Osteocyte (in vitro differentiated cells): ENCODE measurements at places on chromosomes 12 and 14. TPM values are rescaled to one million over a fixed set of nuclear protein-coding genes. Genes with fewer than 3 reads are reported as not detected.

- no peak for DNase-seq
Observed at GRCh38 chr14:69010648-69011047, 31.5 kb upstream of the ACTN1 start.

DNA sequence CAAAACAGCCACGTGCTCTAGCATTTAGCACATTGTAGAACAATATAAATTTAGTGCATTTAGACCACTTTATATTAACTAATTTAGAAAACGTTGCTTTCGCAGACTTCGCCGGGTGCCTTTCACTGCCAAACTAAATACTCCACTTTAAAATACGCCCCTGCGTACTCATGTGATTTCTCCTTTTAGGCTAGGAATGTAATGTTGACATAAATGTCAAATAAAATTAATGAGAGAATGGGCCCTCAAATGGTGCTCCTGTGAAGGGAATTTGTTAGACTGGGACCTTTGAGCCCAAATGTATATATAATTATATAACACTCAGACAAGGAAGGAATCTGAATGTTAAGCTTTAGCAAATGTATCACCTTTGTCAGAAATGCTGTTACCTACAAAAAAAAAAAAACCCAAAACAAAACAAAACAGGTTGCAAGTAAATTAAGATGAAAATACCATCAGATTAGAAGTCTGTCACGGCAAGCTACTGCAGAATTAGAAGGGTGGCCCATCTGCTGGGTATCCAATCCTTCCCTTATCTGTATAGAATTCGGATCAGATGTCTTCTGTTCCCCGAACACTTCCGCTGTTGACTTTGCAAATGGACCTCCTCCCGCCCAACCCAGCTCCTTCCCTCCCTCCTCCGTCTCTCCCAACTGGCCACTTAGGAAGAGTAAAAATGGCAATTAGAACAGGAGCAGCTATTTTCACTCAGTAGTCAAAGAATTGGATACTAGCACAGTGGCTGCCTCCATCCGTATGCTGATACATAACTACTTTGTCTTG lies 159.3 kb upstream of the FOXN3 start:
- peak; percentile 13 for DNase-seq

DNA sequence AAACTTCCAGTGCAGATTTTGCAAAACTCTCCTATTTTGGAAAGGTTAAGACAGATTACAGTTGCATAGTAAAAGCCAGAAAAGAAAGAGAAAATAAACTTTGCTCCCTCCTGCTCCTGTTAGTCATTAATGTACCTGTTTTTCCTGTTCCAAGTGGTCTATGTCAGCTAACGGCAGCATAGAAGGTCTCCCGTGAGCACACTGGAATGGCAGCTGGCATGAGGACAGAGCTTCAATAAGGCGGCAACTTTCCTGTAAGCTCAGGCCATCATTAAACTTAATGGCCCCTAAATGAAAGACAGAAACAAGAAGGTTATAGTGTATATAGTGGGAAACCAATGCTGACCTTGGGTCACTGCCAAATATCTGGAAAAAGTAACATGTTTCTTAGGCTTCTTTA lies 16.0 kb downstream of the EIF2B2 start:
- no peak for DNase-seq

DNA sequence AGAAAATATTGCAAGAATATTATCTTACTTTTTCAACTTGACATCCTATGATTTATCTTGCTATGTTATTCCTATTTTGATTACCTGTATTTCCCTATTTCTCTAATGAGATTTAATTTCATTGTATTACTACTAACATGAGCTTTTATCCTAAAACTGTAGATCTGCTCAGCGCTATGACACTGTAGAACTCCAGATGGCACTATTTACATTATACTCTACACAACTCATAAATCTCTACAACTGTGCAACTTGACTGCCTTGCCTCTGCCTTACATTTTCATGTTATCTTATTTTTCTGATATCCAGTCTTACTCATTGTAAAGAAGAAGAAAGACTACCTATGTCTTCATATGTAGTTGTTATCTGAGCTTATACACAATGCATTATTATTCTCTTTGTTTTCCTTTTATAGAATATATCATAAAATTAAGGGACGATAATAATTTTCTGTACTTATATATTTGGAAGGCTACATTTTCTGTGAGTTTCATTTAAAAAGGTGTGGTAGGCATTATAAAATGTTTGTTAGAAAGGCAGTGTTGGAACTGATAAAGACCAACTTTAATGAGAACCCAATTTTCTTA lies 24.1 kb downstream of the NUP37 start:
- no peak for DNase-seq

The VRTN gene
- not detected in 2 replicates for total RNA-seq

GRCh38 chr14:81465507-81466228 lies 65.5 kb upstream of the STON2 start:
- no peak for DNase-seq

DNA sequence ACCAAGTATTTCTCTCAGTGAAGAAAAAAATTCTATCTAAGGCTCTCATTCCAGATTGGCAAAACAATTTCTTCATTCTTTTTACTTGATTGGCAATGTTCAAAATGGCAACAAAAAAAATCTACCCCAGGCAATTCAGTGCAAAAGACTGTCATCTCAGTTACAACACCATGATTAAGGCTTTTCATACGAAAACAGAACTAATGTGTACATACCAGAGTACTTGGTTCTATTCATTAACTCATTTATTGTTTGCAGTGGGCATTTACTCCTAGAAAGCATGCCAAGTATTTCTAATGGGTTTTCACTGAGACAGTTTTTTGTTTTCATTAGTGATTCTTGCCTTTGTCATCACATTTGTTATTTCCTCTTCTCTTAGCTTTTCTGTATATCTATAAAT lies 33.0 kb downstream of the DBX2 start:
- no peak for DNase-seq

GRCh38 chr12:48819986-48820725 lies 1.9 kb downstream of the CACNB3 start:
- DNase-seq = no peak

The BIN2 gene
- total RNA-seq = not detected in 2 replicates

The CCNB1IP1 gene
- total RNA-seq = 47.4 and 49.6 TPM in 2 replicates

DNA sequence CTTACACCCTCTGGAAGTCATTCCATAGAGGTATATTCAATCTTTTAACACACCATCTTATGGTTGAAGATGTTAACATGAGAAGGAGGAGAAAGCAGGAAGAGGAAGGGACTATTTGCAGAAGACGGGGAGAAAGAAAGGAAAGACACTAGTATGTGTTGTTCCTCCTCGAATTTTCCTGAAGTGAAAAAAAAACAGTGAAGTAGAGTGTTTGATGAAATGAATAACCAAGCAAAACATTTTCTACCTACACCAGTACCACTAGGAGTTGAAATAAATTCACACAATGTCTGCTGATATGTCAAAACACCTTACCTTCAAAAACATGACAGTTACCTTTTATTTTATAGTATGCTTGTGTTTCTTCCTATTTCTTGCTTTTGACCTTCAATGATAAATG lies 1.4 kb upstream of the CNOT2 start:
- no peak for DNase-seq

The LRP6 gene
- 41.9 and 48.5 TPM in 2 replicates for total RNA-seq

GRCh38 chr12:34297790-34298164 lies 275.5 kb downstream of the ALG10 start:
- no peak for DNase-seq

- no peak for DNase-seq
Observed at GRCh38 chr12:79128956-79129355, 264.4 kb downstream of the SYT1 start.

- DNase-seq = no peak
Observed at GRCh38 chr12:105329926-105330282, 587 bp upstream of the C12orf75 start.

- no peak for DNase-seq
Observed at GRCh38 chr12:97837401-97837800, 374.8 kb downstream of the RMST start.

The CLEC6A gene
- total RNA-seq = not detected in 2 replicates

GRCh38 chr12:115897729-115898128 lies 379.8 kb downstream of the MED13L start:
- no peak for DNase-seq

- no peak for DNase-seq
Observed at GRCh38 chr14:32370714-32371113, 41.6 kb downstream of the AKAP6 start.

GRCh38 chr14:30355431-30355913 lies 203.5 kb upstream of the G2E3 start:
- DNase-seq = no peak

The PFKM gene
- total RNA-seq = 78.0 and 81.5 TPM in 2 replicates

The KRT78 gene
- total RNA-seq = not detected in 2 replicates

The AJUBA gene
- total RNA-seq = 111 and 115 TPM in 2 replicates

- peak; percentile 76 for DNase-seq
Observed at GRCh38 chr12:6996040-6996441, 22.2 kb downstream of the LPCAT3 start.

DNA sequence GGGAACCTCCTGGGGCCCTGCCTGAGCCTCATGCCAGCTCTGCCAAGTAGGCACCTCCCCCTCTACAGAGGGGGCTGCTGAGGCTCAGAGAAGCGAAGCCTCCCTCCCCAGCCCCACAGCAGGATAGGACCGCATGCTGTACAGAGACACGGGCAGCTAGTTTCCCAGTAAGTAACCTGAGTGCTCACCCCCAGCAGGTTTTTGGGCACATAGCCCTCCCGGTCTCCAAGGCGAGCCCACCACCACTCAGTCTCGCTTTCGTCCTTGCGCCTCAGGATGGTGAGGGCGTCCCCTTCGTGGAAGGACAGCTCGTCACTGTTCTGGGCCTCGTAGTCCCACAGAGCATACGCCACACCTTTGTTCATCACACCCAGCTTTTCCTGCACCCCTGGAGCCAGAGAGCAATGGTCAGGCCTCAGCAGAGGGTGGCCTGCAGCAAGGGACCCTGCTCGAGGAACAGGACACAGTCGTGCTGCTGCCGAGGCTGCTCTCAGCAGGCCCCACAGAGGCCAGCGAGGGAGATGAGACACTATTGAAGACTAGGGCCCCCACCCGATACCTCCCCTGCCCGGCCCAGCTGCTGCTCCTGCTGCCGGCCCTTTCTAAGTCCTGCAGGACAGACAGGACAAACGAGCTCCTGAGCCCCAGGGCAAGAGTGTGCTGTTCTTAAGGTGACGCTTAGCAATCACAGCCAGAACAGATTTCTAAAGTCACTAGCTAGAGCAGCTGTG lies 20.4 kb downstream of the ZFYVE21 start:
- no peak for DNase-seq

The PUS7L gene
- 5.5 and 7.6 TPM in 2 replicates for total RNA-seq

- DNase-seq = peak; percentile 38
Observed at GRCh38 chr14:75373616-75374015, 54.2 kb upstream of the JDP2 start.

GRCh38 chr12:88638388-88638787 lies 58.1 kb upstream of the KITLG start:
- DNase-seq = no peak

The ATL1 gene
- total RNA-seq = 7.4 and 10.0 TPM in 2 replicates

The OR4K17 gene
- not detected in 2 replicates for total RNA-seq

DNA sequence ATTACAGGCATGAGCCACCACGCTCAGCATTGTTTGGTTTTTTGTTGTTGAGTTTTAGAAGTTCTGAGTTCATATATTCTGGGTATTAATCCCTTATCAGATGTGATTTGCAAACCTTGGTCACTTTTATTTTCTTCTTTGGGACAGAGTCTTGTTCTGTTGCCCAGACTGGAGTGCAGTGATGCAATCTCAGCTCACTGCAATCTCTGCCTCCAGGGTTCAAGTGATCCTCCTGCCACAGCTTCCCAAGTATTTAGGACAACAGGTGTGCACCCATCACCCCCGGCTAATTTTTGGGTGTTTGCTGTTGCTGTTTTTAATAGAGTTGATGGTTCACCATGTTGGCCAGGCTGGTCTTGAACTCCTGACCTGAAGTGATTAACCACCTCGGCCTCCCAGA lies 11.8 kb downstream of the USP30 start:
- DNase-seq = peak; percentile 66

- no peak for DNase-seq
Observed at GRCh38 chr14:99522934-99523703, 41.9 kb downstream of the CCNK start.

GRCh38 chr12:55664826-55665225 lies 28.1 kb downstream of the OR10P1 start:
- DNase-seq = no peak

DNA sequence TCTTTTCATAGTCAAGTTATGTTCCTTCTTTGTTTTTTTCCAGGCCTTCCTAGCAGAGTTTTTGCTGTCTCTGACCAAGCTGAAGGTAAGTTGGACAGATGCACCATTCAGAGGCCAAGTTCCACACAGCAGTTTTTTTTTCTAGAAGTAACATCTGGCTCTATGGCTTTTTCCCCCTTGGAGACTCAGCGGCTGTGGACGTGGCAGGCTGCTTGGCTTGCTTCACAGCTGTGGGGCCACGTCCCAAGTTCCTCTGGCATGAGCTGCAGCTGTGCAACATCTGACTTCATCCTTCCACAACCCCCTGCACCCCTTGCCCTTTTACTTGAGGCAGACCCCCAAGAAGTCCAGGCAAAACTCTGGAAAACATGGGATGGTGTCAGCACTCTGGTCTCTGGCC lies 24.2 kb upstream of the RHOJ start:
- DNase-seq = no peak
